ENCODE measurements at places on chromosomes 6 and 20.

GRCh38 chr20:40813708-40814630 lies 124.9 kb upstream of the MAFB start:
- no peak for DNase-seq

GRCh38 chr20:49685809-49686208 lies 27.9 kb downstream of the B4GALT5 start:
- DNase-seq = no peak

DNA sequence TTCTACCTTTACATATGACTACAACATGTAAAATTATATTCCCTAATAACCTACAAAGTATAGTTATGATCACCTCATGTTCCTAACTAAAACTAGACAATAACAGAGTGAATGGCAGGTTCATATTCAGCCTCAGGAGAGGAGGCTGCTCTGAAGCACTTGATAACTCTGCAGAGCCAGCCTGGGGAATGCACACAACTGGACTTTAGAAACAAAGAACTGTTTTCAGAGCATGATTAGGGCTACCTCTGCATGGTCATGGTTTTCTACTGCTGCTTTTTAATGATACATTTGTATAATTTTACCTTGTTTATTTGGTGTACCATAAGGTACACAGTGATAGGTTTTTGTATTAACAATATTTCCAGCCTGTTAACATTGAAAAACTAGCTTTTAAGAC lies 50.3 kb downstream of the TRPC4AP start:
- DNase-seq = no peak

- DNase-seq = no peak
These were observed 493.3 kb upstream of the MARCKS start for GRCh38 chr6:113363866-113364265.

DNA sequence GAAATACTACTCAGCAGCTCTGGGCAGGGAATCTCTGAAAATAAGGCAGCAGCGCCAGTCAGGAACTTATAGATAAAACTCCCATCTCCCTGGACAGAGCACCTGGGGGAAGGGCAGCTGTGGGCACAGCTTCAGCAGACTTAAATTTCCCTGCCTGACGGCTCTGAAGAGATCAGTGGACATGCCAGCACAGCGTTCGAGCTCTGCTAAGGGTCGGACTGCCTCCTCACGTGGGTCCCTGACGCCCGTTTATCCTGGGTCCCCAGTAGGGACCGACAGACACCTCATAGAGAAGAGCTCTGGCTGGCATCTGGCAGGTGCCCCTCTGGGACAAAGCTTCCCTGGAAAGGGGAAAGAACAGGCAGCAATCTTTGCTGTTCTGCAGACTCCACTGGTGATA lies 59.0 kb downstream of the COL21A1 start:
- DNase-seq = no peak

DNA sequence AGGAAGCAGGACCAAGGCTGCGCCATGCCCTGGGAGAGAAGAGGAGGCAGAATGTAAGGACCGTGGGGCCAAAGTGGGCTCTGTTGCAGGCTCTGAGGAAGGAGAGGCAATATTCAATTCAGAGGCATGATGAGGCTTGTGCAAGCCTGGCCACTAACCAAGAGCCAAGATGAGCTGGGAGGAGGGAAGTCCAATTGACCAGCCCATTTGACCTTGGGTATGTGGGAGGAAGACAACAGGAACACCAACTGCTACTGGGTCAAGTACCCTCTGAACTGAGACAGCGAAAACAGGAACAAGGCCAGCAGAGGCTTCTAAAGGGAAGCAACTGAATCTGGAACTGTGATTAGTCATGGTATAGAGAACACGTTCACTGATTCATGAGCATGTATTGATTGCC lies 779.6 kb downstream of the MAFB start:
- no peak for DNase-seq

GRCh38 chr6:34393191-34393965 lies 909 bp upstream of the NUDT3 start:
- DNase-seq = no peak

- no peak for DNase-seq
These were observed 59.3 kb upstream of the CARMIL1 start for GRCh38 chr6:25219917-25220278.

All from NCI-H524 (cell line).